ENCODE measurements at places on chromosomes 4 and X.

DNA sequence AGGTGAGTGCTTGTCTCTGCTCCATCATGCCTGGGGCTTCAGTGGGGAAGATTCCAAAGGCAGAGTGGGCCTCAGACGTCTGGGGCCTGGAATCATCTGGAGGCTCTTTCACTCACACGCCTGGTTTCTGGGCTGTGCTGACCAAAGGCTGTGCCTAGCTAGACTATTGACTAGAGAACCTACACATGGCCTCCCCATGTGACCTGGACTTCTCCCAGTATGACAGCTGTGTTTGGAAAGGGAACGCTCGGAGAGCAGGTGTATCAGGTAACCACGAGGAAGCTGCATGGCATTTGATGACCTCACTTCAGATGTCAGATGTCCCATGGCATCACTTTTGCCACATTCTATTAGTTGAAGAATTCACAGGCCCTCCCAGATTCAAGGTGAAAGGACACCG lies 51.0 kb downstream of the ADGRL3 start:
- no peak for DNase-seq

DNA sequence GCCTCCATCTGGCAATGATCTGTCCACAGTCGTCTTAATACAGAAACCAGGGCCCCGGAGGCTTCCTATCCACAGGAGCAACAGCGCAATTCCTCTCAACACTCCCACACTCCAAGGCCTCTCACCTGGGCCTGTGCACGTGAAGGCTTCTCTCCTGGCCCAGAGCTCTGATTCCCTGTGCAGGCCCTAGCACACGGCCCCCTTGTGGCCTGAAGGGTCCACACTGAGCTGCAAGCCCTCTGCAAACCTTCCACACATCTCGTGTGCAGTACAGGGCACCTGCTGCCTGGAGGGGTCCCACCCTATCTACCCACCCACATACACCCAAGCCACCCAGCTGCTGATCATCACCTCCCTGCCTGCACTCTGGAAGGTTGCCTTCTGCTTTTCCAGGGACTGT lies 150.1 kb upstream of the NUDT10 start:
- DNase-seq: no peak

DNA sequence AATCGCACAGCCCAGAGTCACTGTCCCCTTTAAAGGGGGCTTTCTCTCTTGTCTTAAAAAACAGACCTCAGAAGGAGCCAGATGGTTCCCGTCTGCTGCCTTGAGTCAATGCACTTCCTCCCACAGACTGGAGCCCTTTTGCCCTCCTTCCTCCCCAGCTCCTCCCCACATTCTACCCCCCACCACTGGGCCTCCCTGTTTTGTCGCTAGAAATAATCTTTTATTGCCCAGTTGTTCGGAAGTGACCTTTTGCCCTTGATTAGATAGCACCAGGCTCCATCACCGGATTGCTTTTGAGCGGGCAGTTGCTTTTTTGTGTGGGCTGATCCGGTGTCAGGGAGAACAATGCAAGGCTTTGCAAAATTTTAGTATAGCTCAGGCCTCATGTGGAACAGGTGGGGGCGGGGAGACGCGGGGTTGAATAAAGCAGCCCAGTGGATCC lies 47.7 kb downstream of the SPRY1 start:
- no peak for DNase-seq

- no peak for DNase-seq
These were observed 827 bp upstream of the RTL3 start for GRCh38 chrX:78659955-78660354.

- no peak for DNase-seq
These were observed 42.4 kb downstream of the KIAA0232 start for GRCh38 chr4:6824772-6825402.

DNA sequence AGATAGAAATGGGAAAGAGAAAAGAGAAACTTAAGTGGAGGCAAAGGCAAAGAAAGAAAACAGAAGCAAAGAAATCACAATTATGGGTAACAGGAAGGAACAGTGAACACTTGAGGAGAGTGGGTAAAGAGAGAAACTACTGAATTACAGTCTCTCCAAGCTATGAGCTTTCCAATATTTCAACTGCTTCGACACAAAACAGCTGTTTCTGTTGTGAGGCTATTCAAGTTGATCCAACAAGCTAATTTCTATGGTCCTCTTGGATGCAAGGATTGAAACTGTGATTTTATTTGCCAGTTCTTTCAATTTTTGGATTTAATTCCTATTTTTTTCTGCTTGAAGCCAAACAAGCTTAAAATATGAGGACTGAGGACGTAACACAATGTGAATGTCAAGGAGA lies 80.5 kb upstream of the ADGRA3 start:
- no peak for DNase-seq

GRCh38 chr4:45663628-45664081 lies 460.2 kb downstream of the GABRG1 start:
- DNase-seq: no peak

DNA sequence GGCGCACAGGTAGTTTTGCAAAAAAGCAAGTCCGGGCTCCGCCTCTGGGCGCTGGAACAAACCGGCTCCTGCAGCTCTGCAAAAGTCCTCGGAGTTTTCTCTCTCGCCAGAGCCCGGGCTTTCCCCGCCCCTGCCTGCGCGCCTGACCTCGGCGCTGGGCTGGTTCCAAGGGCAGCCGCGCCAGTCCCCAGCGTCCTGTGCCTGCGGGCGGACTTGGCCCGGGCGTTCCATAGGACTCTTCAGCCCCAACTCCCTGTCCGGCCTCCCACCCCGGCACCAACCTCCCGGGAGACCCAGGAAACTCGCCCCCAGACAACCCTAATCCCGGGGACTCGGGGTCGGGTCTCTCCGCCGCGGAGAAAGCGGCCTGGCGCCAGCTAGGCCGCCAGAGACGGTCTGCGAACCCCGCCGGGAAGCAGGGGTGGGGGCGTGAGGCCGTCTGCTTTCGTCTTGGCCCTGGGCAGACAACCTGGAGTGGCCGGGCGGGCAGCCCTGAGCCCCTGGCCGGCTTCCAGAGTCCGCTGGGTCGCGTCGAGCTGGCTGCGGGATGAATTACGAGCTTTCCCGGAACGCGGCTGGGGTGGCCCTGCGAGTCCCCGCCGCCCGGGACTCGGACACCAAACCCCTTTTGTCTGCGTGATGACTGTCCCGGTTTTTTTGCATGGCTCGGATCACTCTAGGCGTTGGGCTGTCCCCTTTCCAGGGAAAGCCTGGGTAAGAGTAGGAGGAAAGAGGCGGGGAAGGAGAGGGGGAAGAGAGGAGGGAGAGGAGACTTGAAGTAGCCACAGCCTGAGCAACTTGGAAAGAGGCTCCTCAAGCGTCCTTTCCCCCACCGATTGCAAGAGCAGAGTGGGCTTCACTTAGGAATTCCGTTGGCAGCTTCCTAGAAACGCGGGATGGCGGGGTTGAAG lies 916 bp downstream of the MXRA5 start:
- no peak for DNase-seq

DNA sequence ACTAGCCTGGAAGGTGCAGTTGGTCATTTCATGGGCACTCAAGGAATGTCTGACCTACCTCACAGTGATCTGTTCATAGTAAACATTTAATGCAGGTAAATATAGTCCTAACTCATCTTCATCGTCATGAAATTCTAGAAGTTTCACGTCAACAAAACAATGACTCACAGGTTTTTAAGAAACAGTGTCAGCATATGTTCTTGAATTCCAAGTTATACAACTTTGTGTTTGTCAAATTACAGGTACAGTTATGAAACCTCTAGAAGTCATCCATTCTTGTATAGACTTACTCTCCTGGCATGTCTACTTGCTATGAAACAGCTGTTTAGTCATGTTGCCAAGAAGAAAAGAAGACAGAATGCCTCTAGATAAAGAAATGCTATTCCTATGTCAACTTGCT lies 46.6 kb downstream of the AFM start:
- no peak for DNase-seq

GRCh38 chr4:174928575-174929253 lies 10.6 kb downstream of the ADAM29 start:
- no peak for DNase-seq

DNA sequence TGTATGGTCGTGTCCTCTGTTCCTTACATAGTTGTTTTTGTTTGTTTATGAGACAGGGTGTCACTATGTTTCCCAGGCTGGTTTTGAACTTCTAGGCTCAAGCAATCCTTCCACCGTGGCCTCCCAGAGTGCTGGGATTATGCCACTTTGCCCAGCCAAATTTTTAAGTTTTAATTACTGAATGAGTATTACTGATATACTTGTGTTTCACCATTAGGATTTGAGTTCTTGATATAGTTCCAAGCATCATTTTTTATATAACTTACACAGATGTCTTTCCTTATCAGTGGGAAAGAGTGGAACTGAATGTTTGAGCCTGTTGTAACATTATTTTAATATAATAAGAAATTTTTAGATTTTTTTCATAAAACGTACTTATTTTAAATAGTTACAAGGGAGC lies 20.4 kb downstream of the TMEM165 start:
- DNase-seq: no peak

GRCh38 chrX:10797466-10797865 lies 177.1 kb upstream of the MID1 start:
- no peak for DNase-seq

DNA sequence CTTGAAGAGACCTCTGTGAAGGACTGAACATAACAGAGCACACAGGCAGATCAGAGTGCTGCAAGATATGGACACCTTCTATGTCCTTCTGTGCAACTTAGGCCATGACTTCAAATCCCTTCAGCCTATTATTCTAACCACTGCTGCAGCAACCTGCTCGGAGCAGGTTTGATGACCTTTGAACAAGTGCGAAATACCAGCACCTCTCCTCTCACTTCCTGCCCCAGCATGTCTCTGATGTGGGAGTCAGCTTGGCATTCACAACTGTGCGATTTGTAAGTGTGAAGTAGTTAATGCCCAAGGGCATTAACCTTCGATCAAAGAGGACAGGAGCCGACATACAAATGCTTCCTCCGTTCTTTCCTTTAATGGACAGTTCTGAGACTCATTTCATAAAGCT lies 1.6 kb upstream of the EXOC1 start:
- DNase-seq: no peak
